ENCODE measurements at places on chromosomes 6 and 20.
A peak's percentile ranks its signal among the peaks of the same experiment; 100 is the strongest.

DNA sequence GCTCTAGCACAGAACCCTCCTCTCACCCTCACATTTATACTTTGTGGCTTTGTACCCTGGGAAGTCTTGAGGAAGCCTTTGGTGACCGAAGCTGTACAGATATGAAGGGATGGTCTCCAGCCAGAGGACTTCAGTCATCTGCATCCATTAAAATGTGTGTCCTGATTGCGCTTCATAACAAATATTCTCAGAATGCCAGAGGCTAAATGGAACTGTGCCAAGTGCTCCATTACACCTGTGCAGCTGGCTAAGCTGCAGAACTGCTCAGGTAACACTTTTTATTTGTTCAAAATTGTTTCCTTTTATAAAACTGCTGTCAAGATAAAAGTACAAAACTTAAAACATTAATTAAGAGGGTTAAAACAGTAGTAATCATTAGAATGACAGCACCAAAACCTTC, 22.3 kb downstream of the TPBG start:
- DNase-seq, result no peak

GRCh38 chr6:73983367-73983766, 287.4 kb downstream of the CD109 start:
- DNase-seq, result no peak

GRCh38 chr6:55811074-55811473, 64.3 kb downstream of the BMP5 start:
- DNase-seq, result no peak

GRCh38 chr6:53992522-53992921, 118.7 kb upstream of the MLIP start:
- no peak for DNase-seq

DNA sequence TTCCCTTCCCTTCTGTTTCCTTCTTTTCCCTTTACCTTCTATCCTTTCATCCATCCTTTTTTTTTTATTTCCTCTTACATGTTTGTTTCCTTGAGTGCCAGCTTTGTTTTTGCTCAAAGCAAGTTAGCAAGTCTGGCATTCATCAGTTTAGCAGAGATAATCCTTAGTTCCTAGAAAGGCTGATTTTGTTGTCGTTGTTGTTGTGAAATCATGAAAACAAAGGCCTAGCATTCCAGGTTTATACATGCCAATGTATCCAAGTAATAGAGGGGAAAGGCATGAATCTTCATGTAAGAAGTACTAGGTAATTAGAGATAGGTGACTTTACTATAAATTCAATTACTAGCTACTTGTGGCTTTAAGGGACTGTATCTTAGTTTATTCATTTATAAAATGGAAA, 45.9 kb downstream of the TFAP2B start:
- no peak for DNase-seq

DNA sequence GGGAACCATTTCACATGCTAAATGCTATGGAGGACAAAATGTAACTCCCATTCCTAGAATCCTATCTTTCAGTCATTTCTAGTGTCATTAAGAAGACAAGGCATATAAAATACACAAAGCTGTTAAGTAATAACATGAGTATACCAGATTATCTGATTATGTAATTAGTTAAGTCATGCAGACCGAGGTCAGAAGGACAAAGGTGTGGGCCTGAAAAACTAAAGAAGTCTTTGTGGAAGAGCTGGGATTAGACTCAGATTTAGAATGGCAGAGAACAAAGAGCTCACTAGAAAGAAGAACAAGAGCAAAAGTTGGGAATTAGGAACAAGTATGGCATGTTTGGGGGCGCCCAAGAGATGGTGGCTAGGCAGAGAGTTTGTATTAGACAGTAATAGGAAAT, 37.0 kb downstream of the EFHC1 start:
- no peak for DNase-seq

DNA sequence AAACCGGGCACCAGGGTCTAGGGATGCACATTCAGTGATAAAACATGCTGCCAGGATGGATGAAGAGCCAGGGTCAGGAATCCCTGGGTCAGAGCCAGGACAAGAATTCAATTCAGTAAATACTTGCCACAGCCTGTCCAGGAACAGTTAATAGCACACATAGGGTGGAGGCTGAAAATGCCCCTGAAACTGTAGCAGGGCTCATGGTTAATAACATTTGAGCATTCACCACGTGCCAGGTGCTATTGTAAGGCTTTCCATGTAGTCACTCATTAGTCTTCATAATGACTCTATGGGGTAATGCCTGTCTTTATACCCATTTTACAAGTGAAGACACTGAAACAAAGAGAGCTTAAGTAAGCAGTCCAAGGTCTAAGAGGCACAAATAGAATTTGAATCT, 296.3 kb downstream of the LRFN2 start:
- DNase-seq, result no peak

DNA sequence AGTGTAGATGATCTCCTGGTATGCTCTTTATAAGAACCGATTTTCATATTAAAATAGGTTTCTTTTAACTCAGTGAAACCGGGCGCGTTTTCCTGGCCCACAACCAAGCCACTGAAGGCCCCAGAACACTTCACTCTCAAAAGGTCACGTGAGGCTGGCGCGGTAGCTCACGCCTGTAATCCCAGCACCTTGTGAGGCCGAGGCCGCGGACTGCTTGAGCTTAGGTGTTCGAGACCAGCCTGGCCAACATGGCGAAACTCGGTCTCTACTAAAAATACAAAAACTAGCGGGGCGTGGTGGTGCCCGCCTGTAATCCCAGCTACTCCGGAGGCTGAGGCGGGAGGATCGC, 402 bp upstream of the TAF8 start:
- DNase-seq, result no peak

DNA sequence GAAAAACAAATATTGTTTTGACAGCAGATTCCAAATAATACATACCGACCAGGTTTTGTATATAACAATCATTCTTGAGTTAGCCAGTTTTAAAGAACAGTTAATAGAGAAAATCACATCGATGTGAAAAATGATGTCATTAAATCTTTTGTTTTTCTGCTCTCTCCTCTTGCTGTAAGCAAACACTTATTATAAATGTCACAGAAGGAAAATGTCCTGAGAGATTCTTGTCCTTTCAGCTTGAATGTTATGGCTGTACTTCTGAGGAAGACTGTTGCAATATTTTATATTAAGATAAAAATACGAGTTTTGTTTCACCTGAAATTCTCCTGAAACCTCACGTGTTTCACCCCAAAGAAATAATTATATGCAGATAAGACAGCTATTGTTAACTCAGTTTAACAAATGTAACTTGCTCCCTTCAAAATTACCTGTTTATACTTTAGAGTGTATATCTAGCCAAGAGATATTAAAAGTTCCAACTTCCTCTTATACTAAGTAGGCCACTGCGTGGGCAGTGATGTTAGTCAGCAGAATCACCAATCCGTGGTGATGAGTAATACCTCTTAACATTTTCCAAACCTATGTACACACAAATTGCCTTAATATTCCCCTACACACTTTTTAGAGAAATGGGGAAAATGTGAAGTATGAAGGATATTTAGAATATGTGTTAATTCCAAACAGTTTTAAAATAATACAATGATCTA, 1111.4 kb upstream of the CITED2 start:
- no peak for DNase-seq

DNA sequence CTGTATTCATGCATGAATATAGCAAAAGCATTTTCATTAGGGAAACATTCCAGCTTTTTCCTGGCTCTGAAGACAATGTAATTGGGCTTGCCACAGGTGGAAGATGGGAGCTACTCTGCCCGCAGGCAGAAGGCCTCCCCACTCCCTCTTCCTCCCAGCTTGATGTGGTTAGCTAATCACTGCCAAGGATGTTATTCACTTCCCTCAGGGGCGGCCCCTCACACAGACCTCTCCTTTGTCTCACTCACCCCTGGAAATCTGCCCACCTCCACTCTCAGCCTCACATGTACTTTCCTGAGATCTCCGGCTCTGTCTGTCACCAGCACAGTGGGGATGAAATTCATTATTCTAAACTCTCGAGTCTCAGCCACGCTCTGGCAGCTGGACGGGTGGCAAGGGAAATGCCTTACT, 100.7 kb downstream of the ANKRD60 start:
- no peak for DNase-seq

GRCh38 chr6:157510323-157511188, 129.6 kb downstream of the ZDHHC14 start:
- DNase-seq, result no peak

DNA sequence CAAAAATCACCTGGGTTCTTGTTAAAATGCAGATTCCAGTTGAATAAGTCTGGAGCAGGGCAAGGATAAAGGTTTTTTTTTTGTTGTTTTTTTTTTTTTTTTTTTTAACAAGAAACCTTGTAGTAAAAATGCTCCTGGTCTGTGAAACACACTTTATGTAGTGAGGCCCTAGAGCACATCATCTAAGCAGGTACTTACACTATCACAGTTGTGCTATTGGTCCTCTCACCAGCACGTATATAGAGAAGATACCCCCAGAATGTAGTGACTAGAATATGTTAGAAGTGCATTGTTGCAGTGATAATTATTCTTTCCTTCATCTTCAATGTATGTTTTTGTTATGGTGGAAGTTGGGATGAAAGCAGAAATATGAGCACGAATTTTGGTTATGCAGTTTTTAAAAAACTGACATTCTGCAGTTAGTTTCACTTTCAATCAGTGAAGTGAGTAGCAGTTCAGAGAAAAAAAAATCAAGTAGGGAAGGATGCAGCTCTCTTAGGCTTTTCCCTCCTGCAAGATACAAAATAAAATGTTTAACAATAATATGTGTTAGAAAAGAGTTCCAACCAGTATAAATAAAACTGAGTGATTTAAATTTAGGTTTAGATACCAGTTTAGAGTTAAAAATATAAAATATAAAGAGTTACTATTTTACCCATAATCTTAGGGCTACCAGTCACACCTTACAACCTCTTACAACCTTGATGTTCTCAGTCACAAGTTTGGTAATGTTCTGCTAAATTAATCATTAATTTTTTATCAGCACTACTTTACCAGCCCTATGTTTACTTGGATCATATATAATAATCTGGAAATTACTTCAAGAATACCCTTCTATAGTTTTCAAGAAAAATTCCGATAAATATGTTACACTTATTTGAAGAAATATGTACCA, 9.2 kb upstream of the DEFB113 start:
- no peak for DNase-seq

- no peak for DNase-seq
These were observed 374.8 kb downstream of the QKI start for GRCh38 chr6:163789199-163789810.

DNA sequence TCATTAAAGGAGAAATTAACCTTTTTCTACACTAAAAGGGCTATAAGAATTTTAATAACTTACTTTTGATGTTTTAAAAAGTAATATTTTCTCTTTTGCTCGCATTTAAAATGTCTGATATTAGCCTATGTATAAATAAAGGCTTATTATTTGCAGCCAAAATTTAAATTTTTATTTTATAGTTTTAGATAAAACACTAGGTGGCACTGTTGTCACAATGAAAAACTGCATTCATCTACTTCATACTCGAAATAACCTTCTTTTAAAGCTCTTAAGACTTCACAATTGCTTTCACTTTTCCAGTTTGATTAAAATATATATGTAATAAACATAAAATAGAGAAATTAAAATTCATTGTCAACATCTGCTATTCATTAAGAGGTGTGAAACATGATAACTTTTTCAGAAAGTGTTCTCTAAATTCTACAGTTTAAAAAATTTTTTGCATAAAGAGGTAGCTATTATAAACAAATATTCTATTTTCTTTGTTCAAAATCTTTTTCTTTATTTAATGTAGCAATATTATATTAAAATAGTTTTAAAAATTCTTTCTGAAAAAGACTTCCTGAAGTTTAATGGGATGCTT, 78.8 kb upstream of the DEFB112 start:
- no peak for DNase-seq

GRCh38 chr6:136501514-136501913, 48.7 kb downstream of the MAP7 start:
- DNase-seq, result no peak

DNA sequence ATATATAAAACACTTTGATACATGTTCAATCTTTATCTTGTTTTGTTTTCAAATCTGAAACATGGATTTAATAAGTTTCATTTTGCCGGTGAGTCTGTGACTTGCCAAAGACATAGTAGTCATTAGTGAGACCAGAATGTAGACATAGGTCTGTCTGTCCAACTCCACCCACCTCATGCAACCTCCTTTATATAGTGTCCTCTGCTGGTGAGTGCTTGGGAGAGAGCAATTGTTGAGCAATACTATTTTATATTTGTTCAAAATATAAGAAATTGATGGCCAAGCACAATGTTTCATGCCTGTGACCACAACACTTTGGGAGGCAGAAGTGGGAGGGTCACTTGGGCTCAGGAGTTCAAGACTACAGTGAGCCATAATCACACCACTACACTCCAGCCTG, 10.8 kb upstream of the LY86 start:
- DNase-seq, result no peak

DNA sequence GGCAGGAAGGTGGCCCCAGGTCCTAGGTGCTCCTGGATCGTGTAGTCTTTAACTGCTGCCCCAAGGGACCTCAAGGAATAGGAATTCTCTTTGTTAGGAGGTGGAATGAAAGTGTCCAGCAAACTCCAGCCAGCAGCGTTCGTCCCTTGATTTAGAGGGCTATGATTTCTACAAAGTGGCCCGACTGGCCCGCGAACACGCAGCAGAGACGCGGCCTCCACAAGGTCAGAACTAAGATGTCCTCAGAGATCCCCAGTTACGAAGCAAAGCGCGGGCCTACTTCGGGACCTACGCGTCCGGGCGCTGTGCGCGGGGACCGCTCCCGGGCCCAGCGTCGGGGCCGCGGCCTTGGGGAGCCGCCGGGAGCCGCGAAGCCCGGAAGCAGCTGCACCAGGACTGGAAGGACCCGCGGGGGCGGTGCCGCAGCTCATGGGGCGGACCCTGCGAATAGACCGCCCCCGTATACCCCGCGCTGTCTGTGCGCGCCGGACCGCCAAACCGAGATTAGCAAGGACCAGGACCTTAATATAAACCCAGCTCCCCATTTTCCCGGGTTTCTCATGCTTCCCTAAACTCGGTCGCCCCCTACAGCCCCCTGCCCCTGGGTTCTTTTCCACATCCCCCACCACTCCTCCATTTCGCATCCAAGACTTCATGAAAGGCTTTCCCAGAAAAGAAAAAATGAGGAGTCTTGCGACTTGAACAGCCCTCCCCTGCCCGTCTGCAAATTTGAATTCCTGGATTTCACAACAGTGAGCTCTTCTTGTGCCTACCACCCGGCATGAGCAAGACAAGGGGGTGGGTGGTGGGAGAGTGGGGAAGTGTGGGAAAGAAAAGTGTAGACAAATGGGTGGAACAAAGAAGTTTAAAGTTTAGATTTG, at the start of gene C6orf47:
C6orf47 (minus strand) TSS at position 398 of the 881 bp plus-strand sequence. CDS start 831 bp downstream, outside the sequence.
- DNase-seq, result peak; percentile 60

DNA sequence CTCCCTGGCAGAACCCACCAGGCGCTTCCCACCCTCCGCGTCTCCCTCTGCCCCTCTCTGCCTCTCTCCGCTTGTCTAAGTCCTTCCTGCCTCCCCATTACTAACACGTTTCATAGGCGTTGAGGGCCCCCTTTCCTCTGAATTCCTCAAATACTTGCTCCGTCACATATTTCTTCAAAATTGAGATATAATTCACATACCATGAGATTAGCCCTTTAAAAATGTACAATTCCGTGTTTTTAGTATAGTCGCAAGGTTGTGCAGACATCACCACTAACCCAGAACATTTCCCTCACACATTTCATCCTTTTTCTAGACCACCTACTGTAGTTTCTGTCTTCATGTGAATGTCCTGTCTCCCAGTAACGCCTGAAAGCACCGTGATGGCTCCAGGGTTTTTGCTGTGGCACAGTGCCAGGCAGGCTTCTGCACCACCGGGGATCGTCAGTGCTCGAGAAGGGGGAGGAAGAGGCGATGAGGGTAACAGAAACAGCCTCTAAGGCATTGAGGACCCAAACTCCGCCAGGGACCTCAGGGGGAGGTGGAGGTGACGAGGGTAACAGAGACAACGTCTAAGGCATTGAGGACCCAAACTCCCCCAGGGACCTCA, 141.9 kb upstream of the SNX9 start:
- DNase-seq, result no peak

- no peak for DNase-seq
These were observed 12.5 kb downstream of the TRIM26 start for GRCh38 chr6:30200551-30201281.

Data from stimulated activated CD4-positive, alpha-beta T cell treated with anti-CD3 and anti-CD28 coated beads, Interleukin-1b, Interleukin-23, amount 100 ng/mL, for 24 hours (primary cell).